Omental fat pad (tissue), 4 donors: ENCODE measurements at places on chromosomes 2 and 18. TPM values are rescaled to one million over a fixed set of nuclear protein-coding genes. Genes with fewer than 3 reads are reported as not detected.

DNA sequence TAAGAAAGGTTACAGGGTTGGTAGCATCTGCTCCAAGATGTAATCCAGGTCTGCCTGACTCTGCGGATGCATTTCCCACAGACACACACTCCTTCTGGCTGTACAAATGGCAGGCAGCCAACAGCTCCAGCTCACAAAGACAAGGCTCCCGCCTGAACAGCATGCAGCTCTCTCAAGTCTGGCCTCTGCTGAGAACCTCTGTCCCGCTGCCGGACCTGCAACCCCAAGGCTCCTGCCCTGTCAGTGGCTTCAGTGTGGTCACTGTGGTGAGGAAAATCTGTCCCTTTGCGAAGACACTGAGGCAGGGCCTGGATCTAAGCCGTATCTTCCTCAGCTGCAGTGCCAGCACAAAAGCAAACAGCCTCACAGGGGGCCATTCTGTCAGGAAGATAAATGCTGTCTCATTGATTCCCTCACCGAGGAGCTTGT lies 469.3 kb upstream of the MEX3C start:
- DNase-seq = no peak

DNA sequence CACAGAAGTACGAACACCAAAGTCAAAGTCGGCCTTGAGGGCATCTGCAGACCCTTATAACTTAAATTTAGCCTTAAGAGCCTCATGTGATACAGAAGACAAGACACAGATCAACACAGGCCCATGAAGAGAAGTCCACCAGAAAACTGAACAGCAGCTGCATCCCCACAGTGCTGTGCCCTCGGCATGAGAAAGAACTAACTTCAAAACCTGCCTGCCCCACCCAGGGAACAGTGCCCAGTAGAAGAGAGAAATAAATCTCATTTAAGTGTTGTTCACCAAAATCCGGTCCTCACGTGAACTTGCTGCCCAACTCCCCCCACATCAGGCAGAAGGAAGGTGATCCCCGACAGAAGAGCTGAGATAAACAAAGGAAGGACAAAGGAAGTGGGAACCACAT lies 73.7 kb downstream of the PXDN start:
- no peak for DNase-seq

DNA sequence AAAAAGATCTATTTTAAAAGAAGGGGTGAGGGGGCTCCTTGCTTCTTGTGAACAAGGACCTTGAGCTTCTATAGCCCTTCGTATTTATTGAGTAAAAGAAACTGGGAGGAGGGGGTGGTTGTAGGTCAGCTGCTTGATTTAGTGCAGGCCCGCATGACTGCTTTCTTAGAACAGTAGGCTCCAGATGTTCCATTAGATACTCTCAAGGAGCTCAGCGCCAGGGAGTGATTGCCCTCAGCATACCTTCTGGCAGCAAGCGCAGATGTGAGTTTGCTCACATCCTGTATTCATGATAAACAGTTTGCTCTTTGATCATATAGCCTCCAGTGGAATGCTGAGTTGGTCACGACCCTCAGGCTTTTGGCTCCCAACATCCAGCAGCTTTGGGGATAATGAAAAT lies 108.9 kb upstream of the XPO1 start:
- DNase-seq = no peak

GRCh38 chr2:160747501-160748170 lies 254.0 kb upstream of the RBMS1 start:
- DNase-seq = no peak

Gene SERPINB13
- not detected for total RNA-seq
